Stimulated activated CD4-positive, alpha-beta T cell treated with anti-CD3 and anti-CD28 coated beads, Interleukin-1b, Interleukin-23, amount 100 ng/mL, for 24 hours (primary cell): ENCODE measurements at places on chromosomes 12 and 14.

GRCh38 chr12:122275459-122275858 is 9.2 kb upstream of the VPS33A start:
- no peak for DNase-seq

DNA sequence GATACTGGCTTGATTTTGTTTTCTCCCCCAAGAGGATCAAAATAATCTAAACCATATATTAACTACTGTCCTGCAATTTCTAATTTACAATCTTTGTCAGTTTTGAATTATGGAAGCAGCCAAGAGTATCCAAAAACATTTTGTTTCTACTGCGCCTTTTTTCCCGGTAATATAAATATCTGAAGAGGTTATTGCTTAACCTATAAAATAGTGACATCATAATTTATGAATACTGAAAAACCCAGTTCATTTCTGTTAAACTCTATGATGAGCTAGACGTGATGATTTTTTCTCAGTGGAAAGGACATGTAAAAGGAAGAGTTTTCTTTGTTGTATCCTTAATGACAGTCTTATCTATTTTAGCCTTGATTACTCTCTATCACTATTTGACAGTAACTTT is 3.2 kb upstream of the SSPN start:
- DNase-seq = no peak

DNA sequence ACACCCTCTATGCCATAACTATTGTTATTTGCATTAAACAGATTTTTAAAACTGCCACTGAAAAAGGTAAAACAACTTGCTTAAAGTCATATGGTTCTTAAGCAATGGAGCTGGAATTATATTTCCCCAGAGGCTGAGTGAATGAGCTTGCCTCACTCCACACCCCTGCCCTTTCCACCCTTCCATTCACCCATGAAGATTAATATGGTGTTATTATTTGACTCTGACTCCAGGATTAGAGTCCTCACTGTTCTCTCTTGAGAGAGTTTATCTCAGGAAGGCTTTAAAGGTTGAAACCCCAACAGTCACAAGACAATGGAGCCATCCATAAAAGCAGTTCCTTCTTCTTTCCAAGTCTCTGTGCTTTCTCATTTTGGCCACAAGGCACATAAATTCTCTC is 84.9 kb downstream of the RTN1 start:
- no peak for DNase-seq

DNA sequence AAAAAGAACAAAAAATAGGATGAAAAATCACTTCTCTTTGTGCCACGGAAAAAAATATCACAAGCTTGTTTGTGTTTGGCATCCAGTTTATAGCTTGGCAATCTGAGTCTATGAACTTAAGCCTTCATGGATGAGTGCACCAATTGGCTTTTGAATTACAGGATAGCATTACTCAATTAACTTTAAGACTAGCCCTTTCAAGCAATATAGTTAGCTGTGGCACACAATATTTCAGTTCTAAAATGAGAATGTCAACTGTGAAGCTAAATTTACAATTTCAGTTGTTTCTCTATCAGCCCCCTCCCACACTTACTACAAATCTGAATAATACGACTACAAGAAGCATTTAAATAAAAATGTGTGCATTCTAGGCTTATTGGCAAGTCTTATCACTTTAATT is 8.3 kb downstream of the RERG start:
- no peak for DNase-seq

DNA sequence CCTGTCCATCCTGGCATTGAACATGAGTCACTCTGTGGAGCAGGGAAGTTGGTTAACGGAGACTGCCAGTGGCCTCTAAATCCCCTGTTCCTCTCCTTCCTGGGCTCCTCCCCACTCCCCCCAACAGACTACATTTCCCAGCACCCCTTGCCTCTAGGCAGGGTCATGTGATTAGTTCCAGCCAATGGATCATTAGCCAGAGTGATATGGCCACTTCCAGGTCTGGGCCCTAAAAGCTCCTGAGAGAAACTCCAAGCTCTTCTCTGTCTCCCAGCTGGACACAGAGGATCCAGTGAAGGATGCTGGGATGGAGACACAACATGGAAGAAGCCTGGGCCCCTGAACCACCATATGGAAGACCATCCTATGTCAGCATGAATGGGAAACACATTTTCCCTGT is 54.4 kb upstream of the RFLNA start:
- DNase-seq = no peak

- DNase-seq = no peak
Observed at GRCh38 chr12:89244536-89244935, 107.8 kb downstream of the DUSP6 start.

DNA sequence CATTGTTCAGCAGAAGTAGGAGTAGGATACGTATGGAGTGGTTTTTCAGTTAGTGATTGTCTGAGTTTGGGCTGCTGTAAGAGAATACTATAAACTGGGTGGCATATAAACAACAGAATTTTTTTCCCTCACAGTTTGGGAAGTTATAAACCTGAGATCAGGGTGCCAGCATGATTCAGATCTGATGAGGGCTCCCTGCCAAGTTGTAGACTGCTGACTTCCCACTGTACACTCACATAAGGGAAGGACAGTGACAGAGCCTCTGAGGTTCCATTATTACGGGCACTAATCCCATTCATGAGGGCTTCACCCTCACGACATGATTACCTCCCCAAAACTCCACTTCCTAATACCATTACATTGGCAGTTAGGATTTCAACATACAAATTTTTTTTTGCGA is 50.7 kb downstream of the ACSM4 start:
- no peak for DNase-seq

DNA sequence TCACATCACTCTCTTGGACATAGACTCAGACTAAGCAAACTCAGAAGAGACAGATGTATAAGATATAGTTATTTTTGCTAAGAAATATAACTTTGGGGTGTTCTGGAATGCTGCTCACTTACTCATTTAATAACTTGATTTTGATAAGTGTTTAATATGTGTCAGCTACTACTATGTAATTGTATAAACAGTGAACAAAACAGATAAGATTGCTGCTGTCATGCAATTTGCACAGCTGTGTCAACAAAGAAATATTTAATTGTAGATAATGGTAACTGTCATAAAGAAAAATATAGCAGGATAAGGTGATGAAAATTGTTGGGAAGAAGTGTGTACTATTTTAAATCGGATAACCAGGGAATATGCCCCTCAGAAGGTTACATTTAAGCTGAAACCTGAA is 84.1 kb upstream of the ZDHHC17 start:
- DNase-seq = no peak

GRCh38 chr12:6643569-6644256 is 3.5 kb downstream of the ACRBP start:
- no peak for DNase-seq

DNA sequence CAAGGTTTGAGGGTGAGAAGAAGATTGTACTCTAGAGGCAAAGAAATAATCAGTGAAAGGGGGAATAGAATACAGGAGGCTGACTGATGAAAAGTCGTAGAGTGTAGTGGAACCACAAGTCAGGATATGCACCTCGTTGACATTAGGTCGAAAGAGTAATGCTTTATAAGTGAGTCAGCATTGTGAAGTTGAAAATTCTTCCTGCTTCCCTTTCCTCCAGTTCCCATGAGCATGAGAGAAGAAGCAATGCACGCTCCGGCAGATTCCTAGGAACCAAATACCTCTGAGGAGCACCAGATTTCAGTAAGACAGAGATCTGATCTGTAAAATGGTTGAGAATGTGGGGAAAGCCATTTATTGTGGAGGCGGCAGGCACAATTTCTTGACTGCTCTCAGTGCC is 16.5 kb downstream of the CCER1 start:
- no peak for DNase-seq
